ENCODE measurements at places on chromosomes 7 and 10.
A peak's percentile ranks its signal among the peaks of the same experiment; 100 is the strongest.

DNA sequence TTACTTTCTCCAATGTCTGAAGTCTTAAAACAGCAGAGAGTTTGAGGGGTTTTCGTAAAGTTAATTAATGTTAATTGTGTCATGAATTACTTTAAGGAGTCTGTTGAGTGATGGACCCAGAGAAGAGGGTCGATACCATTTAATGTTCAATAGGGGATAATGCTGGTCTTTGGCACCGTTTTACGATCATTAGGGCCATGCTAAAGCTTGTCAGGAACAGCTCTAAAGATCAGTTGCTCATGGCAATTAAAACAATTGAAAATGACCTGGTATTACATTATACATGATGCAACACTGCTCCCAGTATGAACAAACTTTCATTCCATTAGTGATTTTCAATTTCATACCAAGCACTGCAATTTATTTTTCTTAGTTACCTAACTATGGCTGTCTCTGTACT, 296.9 kb downstream of the ETV1 start:
- no peak for DNase-seq

DNA sequence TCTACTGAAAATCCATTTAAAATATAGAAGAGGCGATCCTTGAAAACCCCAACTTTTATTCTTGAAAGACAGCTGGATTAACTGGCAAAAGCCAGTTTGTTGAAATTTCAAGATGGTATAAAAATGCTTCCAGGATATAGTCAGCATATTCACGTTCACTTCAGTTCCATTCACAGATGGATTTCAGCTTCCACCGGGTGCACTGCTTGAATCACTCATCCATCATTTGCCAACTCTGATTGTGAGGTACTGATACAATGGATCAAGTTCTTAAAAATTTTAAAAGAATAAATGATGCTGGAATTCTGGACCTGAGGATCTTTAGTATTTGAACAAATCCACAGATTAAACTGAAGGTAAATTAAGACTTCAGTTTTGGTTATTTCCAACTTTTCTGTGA, 2.4 kb downstream of the PURB start:
- DNase-seq: no peak

- no peak for DNase-seq
These were observed 130.7 kb downstream of the ADRA2A start for GRCh38 chr10:111207500-111207899.

GRCh38 chr10:14173706-14174594, 156.8 kb downstream of the FRMD4A start:
- DNase-seq: peak; percentile 8

DNA sequence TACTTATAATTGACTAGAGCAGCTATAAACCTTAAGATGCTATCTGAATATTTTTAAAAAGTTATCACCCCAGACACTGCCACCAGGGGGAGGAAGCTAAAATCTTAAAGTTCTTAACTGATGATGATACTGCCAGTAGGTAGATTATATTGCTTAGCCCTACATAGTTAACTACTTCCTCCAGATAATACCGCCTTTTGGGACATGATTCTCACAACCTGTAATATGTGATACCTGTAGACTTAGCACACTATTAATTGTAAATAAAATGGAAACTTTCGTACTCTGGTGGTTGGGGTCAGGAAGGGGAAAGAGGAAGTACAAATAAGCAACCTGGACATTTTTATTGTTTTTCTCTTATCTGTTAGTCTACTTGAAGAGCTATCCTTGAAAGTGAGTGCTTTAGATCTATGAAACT, 268.9 kb downstream of the ADK start:
- peak; percentile 6 for DNase-seq

GRCh38 chr7:107381453-107381852, 88.4 kb upstream of the GPR22 start:
- DNase-seq: no peak

GRCh38 chr7:131321656-131322055, 6.0 kb upstream of the MKLN1 start:
- DNase-seq: no peak

DNA sequence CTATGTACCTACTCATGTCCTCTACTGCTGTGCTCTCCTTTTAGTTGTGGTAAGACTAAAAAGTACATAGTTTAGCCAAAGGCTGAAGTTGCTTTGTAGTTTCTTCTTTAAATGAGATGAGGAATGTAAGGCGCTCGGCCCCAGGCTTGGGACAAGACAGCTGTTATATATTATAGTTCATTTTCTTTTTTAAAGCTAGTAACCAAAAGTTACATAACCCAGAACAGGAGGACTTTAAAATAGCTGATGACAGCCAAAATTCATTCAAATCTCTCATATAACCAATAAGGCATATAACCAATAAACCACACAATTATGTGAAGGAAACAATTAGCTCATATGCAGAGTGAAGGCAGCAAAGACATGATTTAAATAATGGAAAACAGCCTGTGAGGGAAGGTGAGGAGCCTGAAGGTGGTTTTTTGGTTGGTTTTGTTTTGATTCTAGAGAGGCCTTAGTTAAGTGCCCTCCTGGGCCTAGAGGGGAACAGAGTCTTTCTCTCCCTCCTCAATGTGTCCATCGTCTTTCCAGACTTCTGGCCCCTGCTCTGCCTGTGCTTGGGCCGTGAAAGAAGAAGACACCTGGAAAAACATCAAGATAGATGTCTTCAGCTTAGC, 35.8 kb downstream of the SLC26A4 start:
- peak; percentile 15 for DNase-seq

DNA sequence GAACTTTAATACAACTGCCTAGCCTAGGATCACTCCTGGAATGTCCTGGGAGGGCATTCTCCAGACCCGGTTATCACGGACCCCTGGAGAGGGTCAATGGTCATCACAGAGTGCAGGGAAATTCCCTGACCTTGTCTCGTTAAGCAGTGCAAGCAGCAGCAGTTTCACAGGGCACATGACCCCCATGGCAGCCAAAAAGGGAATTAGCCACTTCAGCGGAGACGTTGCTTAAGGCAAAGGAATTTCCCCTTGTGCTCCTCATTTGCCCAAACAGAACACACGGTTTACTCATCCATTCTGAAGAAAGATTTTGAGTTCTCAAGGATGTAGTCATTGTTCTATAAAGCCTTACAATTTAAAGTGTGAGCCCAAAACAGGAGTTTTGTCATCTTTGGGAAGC, 260.3 kb downstream of the SNX13 start:
- peak; percentile 93 for DNase-seq

DNA sequence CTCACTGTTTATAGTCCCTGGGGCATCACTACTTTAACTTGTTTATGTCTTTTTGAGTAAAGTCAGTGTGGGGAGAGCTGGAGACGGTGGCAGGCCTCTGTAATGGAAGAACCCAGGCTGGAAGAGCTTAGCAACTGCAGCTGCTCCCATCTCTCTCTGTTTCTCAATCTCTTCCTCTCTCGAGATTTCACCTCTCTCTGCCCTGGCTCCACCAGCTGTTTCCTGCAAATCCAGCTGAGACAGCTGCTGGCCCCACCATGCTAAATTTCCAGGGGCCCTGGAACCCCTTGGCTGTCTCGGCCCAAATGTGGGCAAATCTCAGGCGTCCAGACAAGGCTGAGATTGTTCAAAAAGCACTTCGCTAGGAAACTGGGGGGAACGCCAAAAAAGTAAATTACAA, 25.8 kb upstream of the SLF2 start:
- DNase-seq: no peak

- no peak for DNase-seq
These were observed 171.1 kb upstream of the FZD8 start for GRCh38 chr10:35813219-35813618.
